SW 1271 (cell line): ENCODE measurements at places on chromosomes 1 and 21.
A peak's percentile ranks its signal among the peaks of the same experiment; 100 is the strongest.

- DNase-seq: no peak
Observed at GRCh38 chr1:206507284-206508129, at the start of gene RASSF5. TSS of gene RASSF5 (plus strand) at chr1:206507531. CDS start at chr1:206507603, 72 bp downstream.

DNA sequence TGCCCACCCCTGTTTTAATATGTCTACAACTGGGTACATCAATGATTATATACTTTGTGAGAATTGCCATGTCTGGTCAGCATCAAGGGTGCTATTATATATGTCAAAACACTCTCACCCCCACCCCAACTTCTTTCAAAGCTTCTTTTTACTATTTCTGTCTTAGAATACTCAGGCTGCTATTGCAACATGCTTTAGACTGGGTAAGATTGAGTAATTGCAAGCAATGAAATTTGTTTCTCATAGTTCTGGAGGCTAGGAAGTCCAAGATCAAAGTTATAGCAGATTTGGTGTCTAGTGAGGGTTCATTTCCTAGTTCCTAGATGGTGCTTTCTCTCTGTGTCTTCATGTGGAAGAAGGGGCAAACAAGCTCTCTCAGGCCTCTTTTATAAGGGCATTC is 100.5 kb upstream of the KCNK1 start:
- DNase-seq: no peak

GRCh38 chr21:36149788-36150711 is 6.6 kb upstream of the DOP1B start:
- DNase-seq: no peak

DNA sequence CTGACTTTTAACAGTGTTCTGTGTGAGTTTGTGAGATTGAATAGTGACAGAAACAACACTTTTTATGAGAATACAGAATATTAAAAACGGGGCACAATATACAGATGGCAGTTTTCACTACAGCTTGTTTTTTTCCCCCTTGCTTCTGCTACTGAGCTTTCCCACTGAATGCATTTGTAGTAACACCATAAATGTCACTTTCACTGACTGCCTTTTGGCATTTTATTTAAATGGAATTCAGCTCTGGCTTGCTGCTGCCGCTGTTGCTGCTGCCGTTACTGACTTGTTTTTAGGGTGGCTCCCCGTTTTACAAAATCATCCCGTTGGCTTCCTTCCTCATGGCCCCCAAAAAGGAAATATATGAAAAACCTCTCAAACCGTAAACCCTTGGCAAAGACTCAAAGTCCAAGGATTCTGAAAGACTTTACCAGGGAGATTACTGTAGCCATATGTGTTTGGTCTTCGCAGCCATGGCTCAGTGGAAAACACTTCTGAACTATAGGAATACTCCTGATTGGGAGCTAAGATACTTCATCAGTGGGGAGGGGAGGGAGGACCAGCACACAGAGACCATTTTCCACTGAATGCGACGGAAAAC is 151.0 kb downstream of the NUF2 start:
- no peak for DNase-seq

DNA sequence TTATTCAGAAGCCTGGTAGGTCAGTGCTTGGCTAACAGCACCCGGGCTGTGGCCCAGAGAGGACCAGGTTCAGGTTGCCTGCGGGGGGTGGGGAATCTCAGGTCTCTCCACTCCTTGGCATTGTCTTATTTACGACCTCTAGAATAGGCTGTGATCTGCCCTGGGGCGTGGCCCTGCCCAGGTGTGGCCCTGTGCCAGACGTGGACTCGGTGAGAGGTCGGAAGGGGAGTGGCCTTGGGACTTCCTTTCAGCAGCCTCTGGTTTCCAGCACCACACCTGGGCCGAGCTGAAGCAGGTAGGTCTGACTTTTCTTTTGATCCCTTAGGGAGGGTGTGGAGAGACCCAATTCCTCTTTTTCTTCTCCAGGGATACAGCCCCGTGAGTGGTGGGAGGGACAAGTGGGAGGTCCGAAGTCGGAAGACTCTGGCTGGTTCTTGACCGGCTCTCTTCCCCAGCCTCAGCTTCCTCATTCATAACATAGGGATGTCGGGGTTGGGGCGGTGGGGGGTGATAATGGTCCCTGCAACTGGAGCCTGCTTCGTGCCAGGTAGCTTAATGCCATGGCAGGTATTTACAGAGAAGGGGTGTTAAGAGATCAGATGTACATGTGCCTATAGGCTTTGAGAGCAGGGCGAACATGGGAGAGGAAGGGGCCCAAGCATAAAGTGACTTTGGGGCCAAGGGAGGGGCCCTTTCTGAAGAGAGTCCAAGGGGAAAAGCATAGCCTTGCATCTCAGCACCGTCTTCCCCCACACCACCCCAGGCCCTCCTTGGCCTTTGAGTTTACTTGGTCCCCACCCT is 16.5 kb downstream of the ACOT11 start:
- DNase-seq: no peak

GRCh38 chr21:33948096-33948950 is 32.7 kb upstream of the ATP5PO start:
- DNase-seq: peak; percentile 83

- no peak for DNase-seq
Observed at GRCh38 chr1:22210636-22211035, 67.7 kb upstream of the WNT4 start.

DNA sequence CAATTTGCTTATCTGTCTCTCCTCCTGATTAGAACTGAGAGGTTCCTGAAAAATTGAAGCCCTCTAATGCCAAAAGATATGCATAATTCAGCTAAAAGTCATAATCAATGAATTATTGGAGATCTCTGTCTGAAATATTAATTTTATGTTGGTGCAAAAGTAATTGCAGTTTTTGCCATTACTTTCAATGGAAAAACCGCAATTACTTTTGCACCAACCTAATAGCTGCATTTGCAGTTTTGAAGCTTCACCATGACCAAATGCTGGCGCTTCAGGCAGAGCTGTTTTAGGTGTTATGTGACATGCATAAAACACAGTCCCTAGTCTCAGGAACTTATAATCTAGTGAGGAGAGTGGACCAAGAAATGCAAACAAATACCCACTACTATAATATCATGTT is 29.7 kb upstream of the FASLG start:
- no peak for DNase-seq

GRCh38 chr1:47669081-47669585 is 231.3 kb downstream of the FOXD2 start:
- no peak for DNase-seq

DNA sequence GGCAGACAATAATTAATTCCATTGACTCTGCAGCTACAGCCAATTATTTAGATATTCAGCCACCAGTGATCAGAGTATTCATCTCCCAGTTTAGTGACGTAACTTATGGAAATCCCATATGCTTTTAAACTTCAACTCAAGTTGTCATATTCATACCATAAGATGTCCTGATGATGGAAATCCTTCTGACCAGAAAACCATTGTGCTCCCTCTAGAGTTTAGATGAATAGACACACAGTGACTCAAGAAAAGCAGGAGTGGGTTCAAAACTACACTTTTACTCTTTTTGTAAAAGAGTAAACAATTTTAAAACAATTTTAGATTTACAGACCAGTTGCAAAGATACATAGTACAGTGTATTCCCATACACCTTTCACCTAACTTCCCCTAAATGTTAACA is 463.7 kb downstream of the KCNT2 start:
- DNase-seq: no peak

GRCh38 chr1:77802026-77802425 is 22.6 kb downstream of the MIGA1 start:
- no peak for DNase-seq

DNA sequence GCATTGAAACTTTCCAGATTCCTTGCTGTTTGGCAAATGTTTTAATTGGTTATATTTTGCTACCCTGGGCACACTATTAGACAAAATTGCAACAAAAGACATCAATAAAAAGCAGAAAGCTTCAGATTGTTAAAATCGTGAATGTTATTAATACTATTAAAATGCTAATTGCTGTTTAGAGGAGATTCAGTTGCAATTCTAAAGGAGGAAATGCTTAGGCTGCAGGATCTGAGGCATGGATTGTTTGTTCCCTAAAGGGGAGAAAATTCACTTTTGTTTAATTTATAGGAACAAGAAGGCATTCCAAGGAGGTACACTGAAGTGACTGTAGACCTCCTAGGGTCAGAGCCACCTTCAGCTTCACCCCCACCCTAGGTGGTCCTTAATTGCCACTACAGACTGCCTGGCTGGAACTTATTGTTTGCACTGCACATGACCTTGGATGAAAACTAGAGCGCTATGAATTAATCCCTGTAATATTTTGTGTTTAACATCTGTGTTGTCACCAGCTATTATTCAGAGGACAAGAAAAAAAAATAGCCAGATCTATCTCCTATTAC is 1266.9 kb upstream of the ADGRL2 start:
- DNase-seq: no peak

DNA sequence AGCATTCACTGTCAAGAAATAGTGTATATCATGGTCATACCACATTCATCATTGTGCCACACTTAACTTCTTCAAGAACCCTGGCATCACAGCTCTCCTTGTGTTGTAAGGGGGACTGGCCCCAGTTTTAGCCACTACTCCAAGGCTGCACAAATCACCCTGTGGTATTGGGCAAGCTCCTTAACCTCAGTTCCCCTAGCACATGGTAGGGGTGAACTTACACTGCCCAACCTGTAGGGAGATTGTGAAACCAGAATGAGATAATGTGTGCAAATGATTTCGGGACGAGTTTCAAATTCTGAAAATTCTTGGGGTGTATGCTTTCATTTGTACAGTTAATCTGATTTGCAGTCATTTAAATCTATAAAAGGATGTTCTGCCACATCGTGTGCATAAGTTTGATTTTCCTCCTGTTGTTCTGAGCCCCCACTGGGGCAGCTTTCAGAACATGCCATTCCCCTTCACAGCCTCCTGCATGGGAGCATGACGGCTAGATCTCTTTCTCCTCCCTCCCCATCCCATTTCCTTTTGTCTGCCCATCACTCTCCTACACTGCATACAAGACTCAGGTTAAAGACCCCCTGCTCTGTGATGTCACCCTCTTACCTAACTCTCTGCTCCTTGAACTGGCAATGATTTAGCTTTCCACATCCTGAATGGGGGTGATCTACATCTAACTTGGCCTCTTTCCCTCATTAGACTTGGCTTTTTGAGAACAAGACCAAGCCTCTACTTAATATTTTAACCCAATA is 290.3 kb downstream of the CHRM3 start:
- no peak for DNase-seq

- no peak for DNase-seq
Observed at GRCh38 chr1:112803906-112804762, 89.0 kb upstream of the PPM1J start.

DNA sequence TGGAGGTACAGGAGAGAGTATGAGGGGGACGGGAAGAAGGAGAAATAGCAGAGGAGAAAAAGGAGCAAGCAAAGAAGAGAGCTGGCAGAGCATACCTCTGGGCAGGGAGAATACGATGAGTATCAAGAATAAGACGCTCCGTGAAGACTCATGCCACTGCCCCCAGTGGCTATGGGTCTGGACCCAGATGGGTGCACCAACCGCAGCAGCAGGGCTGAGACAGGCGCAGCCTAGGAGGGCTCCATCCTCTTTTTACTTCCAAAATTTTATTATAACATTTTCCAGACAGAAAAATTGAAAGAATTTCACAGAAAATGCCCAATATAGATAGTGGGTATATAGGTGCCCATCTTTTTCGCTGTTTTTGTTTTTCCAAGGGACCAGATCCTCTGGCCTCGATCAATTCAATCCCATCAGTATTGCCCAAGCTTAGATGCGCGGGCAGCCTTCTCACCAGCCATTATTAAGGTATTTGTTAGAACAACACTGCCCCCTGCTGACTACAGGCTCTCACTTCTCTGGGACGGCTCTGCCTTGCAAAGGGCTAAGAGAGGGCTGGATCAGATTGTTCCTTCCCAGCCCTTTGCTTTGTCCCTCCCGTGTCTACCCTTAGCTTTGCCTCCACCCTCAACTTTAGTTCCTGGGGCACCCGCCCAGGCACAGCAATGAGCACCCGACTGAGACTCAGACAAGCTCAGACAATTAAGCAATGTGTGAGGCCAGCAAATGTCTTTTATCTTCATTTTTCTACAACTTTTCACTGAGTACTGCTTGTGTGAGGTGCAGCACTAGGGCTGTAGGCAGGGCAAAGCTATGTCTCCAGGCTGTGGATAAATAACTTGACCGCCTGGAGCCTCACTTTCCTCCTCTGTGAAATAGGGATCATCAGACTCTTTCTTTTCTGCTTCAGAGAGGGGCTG is 17.5 kb upstream of the CAMK1G start:
- DNase-seq: no peak

- DNase-seq: no peak
Observed at GRCh38 chr1:6239950-6240768, 3.8 kb upstream of the HES3 start.

GRCh38 chr1:107003972-107004371 is 52.5 kb upstream of the PRMT6 start:
- no peak for DNase-seq

GRCh38 chr1:116420417-116421200 is 47.6 kb downstream of the ATP1A1 start:
- no peak for DNase-seq

DNA sequence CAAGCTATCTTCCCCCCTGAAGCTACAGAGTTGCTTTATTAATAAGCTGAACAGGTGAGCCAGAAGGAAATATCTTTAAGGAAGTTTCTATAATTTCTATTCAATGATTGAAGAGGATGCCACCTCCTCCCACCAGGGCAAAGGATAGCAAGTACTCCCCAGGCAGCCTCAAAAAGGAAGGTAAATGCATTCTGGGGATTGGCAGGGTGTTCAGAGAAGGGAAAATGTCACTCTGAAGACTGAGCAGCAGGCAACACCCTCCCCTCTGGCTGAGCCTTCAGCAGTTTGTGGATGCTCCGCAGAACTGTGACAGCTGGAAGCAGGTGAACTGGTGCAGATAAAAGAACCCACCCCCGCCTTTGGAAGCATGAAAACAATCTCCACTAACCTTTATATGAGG is 140.8 kb downstream of the BRINP2 start:
- no peak for DNase-seq

GRCh38 chr1:151989211-151989862 is 4.3 kb downstream of the S100A10 start:
- peak; percentile 67 for DNase-seq

- no peak for DNase-seq
Observed at GRCh38 chr1:197912739-197913494, 4.3 kb upstream of the LHX9 start.

GRCh38 chr1:176717066-176717750 is 254.2 kb downstream of the PAPPA2 start:
- DNase-seq: no peak

- DNase-seq: no peak
Observed at GRCh38 chr1:36988741-36989193, 45.5 kb downstream of the GRIK3 start.

DNA sequence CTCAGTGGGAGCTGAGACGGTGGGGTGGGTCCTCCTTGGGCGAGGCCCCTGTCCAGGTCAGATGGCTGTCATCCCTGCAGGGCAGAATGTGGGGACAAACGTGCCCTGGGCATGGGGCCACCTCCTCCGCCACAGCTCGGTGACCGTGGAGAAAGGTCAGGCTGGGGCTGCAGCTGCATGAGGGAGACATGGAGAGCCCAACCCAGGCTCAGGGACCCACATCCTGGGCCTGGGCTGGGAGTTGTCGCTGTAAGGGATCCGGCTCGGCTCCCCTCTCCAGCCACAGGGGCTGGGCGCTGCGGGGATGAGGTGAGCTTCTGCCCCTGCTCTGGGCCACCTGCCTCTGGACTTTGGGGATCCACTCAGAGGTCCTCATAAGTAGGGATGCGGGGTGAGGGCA is 518 bp upstream of the PLCH2 start:
- no peak for DNase-seq
